A549 treated with dexamethasone at 1 μM for 4 hours (cell line): ENCODE measurements at places on chromosomes 7 and 10. TPM values are rescaled to one million over a fixed set of nuclear protein-coding genes. Genes with fewer than 3 reads are reported as not detected.

The HTR5A gene
- not detected in 5 replicates for total RNA-seq

The MSS51 gene
- 0.26 to 0.57 TPM (median 0.38 TPM) in 5 replicates for total RNA-seq

The UNC5B gene
- 2.8 to 5.0 TPM (median 4.7 TPM) in 5 replicates for total RNA-seq

The KIAA1549 gene
- 4.0 to 7.3 TPM (median 6.2 TPM) in 5 replicates for total RNA-seq

The ENKUR gene
- total RNA-seq: 0.26 to 0.39 TPM (median 0.30 TPM) in 5 replicates

The SPDYE11 gene
- not detected in 5 replicates for total RNA-seq

The RAB11FIP2 gene
- total RNA-seq: 6.3 to 12.5 TPM (median 9.5 TPM) in 5 replicates

The DDC gene
- 0.67 to 1.3 TPM (median 0.91 TPM) in 5 replicates for total RNA-seq

The GPR141 gene
- total RNA-seq: not detected in 5 replicates

The STEAP1 gene
- total RNA-seq: 15.0 to 17.6 TPM (median 16.8 TPM) in 5 replicates

The MMP21 gene
- not detected in 5 replicates for total RNA-seq

The WDFY4 gene
- total RNA-seq: 0.01 to 0.06 TPM (median 0.01 TPM) in 3 of 5 replicates, not detected in the others

The NT5C3A gene
- 29.3 to 38.7 TPM (median 32.2 TPM) in 5 replicates for total RNA-seq

The PLAU gene
- total RNA-seq: 79.7 to 99.9 TPM (median 88.7 TPM) in 5 replicates

The SEMA3A gene
- total RNA-seq: 4.4 to 6.4 TPM (median 5.2 TPM) in 5 replicates

The AOAH gene
- 0.11 to 0.16 TPM in 2 of 5 replicates, not detected in the others for total RNA-seq

The PCLO gene
- total RNA-seq: 0.90 to 1.3 TPM (median 1.1 TPM) in 5 replicates

The TMEM140 gene
- 0.64 to 1.3 TPM (median 1.1 TPM) in 5 replicates for total RNA-seq

The VPS41 gene
- total RNA-seq: 20.8 to 31.4 TPM (median 26.7 TPM) in 5 replicates

The CD36 gene
- 0.06 to 0.15 TPM (median 0.08 TPM) in 4 of 5 replicates, not detected in the other for total RNA-seq

The FEZF1 gene
- not detected in 5 replicates for total RNA-seq

The ERVW-1 gene
- 0.04 TPM in 2 of 5 replicates, not detected in the others for total RNA-seq

The PON3 gene
- total RNA-seq: 30.4 to 39.5 TPM (median 35.4 TPM) in 5 replicates

The CYP3A4 gene
- 0.05 to 0.14 TPM (median 0.08 TPM) in 4 of 5 replicates, not detected in the other for total RNA-seq

The GNAT3 gene
- total RNA-seq: not detected in 5 replicates

The AKR1C4 gene
- total RNA-seq: 0.14 to 0.40 TPM (median 0.25 TPM) in 5 replicates

The SLC39A12 gene
- total RNA-seq: not detected in 5 replicates

The FGFR2 gene
- total RNA-seq: 0.25 to 0.81 TPM (median 0.34 TPM) in 5 replicates

The CAV1 gene
- 574 to 718 TPM (median 675 TPM) in 5 replicates for total RNA-seq

The HOXA10 gene
- 6.9 to 8.3 TPM (median 7.2 TPM) in 5 replicates for total RNA-seq

The RPEL1 gene
- total RNA-seq: 0.05 TPM in 2 of 5 replicates, not detected in the others

The LLCFC1 gene
- total RNA-seq: not detected in 5 replicates

The PRSS37 gene
- total RNA-seq: not detected in 5 replicates

The CPEB3 gene
- total RNA-seq: 0.30 to 0.51 TPM (median 0.34 TPM) in 5 replicates

The ELFN1 gene
- total RNA-seq: 0.24 to 0.37 TPM (median 0.33 TPM) in 5 replicates

The EBF3 gene
- 0.15 to 0.26 TPM (median 0.17 TPM) in 5 replicates for total RNA-seq

The AGR2 gene
- 106 to 173 TPM (median 149 TPM) in 5 replicates for total RNA-seq

The VDAC2 gene
- total RNA-seq: 317 to 347 TPM (median 333 TPM) in 5 replicates

The LRRTM3 gene
- total RNA-seq: not detected in 5 replicates

The GARIN1A gene
- 0.46 to 0.66 TPM (median 0.56 TPM) in 5 replicates for total RNA-seq

The CC2D2B gene
- 0.14 to 0.46 TPM (median 0.40 TPM) in 4 of 5 replicates, not detected in the other for total RNA-seq

The OR6B1 gene
- not detected in 5 replicates for total RNA-seq

The HTRA1 gene
- 50.2 to 65.4 TPM (median 53.2 TPM) in 5 replicates for total RNA-seq

The SLC18A3 gene
- 0.04 to 0.06 TPM in 2 of 5 replicates, not detected in the others for total RNA-seq

The OR2AE1 gene
- not detected in 5 replicates for total RNA-seq

The MET gene
- 68.4 to 99.2 TPM (median 83.8 TPM) in 5 replicates for total RNA-seq

The CCDC146 gene
- 0.40 to 0.88 TPM (median 0.60 TPM) in 5 replicates for total RNA-seq

The ADIRF gene
- total RNA-seq: 0.14 TPM in 1 of 5 replicates, not detected in the others

The ANLN gene
- 63.5 to 82.6 TPM (median 79.9 TPM) in 5 replicates for total RNA-seq

The RRP12 gene
- total RNA-seq: 48.0 to 60.9 TPM (median 57.2 TPM) in 5 replicates

The SMO gene
- total RNA-seq: 10.6 to 14.5 TPM (median 12.6 TPM) in 5 replicates

The MYO3A gene
- not detected in 5 replicates for total RNA-seq
